ENCODE measurements at places on chromosomes 2 and 18.

DNA sequence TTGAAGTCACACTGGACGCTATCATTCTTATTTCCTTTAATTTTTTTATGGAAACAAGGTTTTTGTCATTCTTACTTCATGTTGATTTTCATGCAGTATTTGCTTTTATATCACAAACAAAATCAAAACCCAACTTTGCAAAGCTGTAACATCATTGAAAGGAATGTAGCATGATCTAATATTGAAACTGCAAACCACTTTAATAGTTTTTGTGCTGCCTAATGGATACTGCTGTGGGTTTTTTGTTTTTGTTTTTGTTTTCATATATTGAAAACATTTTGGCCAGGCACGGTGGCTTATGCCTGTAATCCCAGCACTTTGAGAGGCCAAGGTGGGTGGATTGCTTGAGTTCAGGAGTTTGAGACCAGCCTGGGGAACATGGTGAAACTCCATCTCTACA, 81.6 kb downstream of the MAP2 start:
- no peak for DNase-seq

DNA sequence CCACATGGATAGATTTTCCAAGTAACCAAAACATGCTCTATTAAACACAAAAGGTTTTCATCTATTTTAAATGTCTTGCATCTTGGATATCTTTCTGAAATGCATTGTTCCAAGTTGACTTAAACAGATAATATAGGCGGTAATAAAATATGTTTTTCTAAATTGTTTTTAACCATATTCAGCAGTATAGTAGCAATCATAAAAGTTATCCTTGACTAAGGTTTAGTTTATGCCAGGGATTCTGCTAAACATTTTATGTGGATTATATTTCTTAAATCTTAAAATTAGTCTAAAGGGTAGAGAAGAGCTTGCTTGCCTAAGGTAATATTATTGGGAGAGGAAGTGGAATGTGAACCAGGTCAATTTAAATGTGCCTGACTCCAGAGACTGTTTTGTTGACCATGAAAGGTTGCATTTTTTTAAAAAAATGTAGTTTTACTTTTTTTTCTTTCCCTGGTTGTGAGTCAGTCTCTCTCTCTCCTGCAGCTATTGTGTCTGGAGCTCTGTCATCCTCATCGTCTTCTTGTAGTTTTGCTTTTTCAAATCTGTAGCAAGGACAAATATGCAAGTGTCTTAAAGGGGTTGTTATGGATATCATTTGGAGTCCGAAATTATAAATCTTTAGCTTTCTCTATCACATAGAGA, 309.1 kb upstream of the COL3A1 start:
- DNase-seq, result no peak

DNA sequence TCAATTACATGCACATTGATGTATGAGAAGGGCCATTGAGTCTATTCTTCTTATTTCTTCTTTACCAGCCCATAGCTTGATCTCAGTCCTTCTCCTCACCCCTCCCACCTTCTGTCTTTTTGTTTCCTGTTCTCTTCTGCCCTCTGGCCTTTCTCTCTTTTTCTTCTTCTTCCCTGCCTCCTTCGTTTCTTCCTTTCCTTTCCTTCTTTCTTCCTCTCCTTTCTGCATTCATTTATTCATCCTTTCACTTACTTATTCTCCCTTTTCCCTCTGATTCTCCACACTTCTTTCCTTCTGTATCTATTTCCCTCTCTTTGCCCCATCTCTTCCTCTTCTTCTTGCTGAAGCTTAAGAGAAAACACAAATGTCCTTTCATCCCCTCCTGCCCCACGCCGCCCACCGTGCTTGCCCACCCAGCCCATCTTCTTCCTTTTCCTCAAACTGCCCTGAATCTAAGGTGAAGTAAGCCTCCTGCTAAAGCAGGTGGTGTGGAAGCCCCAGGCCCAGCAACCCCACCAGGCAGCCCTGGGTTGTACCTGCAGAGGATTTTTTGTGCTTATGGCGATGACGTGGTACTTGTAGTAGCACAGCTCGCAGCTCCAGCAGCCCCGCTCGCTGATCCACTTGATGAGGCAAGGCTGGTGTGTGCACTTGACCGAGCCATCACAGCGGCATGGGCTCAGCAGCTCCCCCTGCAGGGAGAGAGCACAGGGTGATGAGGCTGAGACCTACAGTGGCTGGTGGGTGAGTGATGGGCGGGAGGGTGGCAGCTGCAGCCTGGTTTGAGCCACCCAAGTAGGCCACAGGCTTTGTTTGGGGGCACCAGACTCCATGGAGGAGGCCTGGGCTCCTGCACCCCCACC, 89.0 kb downstream of the MARCHF4 start:
- no peak for DNase-seq

- DNase-seq, result no peak
Measured at GRCh38 chr2:205539603-205540002, 142.7 kb upstream of the NRP2 start.

GRCh38 chr2:24613154-24613814, 122.2 kb downstream of the NCOA1 start:
- peak; percentile 5 for DNase-seq

DNA sequence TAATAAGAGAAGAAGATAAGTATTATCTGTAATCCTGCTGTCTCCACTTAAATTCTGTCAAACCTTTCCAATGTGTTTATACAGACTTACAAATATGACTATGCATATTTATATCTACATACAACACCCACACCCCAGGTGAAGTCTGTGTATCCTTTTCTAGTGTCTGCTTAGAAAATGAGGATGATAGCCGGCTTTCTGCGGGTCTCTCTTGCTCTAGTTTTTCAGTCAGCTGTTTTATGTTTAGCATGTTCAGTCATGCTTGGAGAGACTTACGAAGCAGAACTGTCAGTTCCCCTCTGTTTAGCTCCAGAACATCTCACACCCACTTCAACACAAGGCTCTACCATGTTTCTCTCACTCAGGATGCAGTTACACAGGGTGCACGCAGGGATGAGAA, 137.3 kb upstream of the NFATC1 start:
- DNase-seq, result no peak

DNA sequence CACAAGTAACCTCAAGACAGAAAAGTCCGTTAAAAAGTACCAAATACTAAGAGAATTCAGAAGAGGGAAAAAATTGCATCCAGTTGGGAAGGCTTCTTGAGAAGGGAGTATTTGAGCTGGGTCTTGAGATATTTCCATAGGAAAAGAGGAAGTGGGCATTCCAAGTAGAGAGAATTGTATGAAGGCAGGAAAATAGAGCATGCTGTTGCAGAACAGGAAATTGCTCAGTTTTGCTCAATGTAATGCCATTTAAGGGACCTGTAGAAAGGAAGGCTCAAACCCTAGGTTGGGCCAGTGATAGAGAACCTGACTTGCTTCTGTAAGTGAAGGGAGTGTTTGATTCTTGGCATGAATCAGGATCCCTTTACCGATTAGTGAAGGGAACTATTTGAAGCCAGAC, 1.0 kb upstream of the ZC3H8 start:
- DNase-seq, result no peak

- no peak for DNase-seq
Measured at GRCh38 chr2:47310801-47311560, 92.0 kb upstream of the MSH2 start.

GRCh38 chr2:98729652-98730051, 1.3 kb downstream of the MGAT4A start:
- no peak for DNase-seq

- DNase-seq, result no peak
Measured at GRCh38 chr2:128394007-128394730, 75.5 kb upstream of the HS6ST1 start.

GRCh38 chr2:12005886-12006681, 259.7 kb downstream of the LPIN1 start:
- DNase-seq, result peak; percentile 52

- DNase-seq, result no peak
Measured at GRCh38 chr2:168567836-168568235, 111.8 kb downstream of the CERS6 start.

DNA sequence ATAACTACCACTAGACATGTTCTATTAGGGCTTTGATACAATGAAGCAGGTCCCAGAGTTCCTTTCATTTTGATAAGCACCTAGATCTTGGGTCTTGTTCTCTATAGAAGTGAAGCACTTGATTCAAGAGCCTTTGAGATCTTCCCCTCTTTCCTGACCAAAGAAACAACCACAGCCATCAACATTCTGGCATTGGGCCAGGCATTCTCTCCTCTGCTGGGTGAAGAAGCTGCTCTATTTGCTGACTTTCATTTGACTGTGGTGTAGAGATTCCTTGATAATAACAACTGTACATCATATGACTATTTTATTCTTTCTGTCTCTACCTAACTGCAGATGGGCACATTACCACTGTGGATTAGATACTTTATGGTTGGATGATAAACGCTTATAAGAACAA, 96.6 kb upstream of the LYPD1 start:
- DNase-seq, result no peak

DNA sequence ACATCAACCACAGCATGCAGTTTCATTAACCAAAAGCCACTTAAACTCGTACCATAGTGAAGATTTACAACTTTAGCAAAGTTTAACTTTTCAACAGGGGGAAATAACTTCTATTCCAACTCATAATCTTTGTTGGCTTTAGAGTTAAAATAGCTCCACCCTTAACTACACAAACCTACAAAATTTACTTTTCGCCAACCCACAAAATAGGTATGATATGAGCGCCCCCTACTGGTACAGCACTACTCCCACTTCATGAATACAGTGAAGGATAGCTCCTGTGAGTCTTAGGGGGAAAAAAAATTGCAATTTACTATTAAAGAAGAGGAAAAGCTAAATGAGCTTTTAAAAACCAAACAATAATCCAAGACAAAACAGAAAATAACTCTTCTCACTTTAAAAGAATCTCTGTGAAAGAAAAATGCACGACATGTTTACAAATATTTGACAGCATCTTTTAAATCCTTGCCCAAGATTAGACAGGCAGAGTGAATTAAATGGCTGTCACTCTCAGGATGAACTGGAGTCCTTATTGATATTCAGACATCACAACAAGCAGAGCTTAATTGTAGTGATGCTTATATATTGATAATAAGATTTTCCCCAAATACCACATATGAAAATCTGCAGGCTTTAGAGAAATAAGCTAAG, 32.2 kb downstream of the TMEFF2 start:
- peak; percentile 52 for DNase-seq

- DNase-seq, result no peak
Measured at GRCh38 chr2:119212139-119212800, 11.4 kb upstream of the STEAP3 start.

DNA sequence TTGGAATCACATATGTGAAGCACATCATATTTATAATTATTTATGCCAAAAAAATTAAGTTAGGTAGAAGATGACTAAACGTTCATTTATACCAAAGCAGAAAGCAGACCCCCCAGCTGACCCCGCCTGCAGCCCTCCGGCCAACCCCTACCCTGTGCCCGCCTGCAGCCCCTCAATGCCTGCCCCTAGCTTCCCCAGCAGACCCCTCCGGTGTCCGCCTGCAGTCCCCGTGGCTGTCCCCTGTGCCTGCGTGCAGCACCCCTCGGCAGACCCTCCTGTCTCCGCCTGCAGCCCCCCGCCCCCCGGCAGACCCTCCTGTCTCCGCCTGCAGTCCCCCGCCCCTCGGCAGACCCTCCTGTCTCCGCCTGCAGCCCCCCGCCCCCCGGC, 136.2 kb downstream of the NFATC1 start:
- no peak for DNase-seq

DNA sequence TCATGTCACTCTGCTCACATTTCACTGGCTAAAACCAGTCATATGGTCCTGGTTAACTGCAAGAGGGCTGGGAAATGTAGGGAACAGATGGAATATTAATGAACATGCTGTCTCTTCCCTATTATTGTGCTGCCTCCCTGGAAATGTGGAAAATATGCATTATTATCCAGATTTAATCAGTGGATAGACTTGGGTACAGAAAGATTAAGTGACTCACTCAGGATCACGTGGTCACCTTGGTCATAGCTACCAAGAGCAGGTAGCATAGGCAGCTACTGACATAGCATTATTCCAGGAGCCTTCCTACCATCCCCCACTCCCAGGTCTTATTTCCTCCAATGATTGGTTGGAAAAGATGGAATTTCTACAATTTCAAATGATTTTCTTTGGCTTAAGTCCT, 141.1 kb downstream of the HRH4 start:
- DNase-seq, result no peak

DNA sequence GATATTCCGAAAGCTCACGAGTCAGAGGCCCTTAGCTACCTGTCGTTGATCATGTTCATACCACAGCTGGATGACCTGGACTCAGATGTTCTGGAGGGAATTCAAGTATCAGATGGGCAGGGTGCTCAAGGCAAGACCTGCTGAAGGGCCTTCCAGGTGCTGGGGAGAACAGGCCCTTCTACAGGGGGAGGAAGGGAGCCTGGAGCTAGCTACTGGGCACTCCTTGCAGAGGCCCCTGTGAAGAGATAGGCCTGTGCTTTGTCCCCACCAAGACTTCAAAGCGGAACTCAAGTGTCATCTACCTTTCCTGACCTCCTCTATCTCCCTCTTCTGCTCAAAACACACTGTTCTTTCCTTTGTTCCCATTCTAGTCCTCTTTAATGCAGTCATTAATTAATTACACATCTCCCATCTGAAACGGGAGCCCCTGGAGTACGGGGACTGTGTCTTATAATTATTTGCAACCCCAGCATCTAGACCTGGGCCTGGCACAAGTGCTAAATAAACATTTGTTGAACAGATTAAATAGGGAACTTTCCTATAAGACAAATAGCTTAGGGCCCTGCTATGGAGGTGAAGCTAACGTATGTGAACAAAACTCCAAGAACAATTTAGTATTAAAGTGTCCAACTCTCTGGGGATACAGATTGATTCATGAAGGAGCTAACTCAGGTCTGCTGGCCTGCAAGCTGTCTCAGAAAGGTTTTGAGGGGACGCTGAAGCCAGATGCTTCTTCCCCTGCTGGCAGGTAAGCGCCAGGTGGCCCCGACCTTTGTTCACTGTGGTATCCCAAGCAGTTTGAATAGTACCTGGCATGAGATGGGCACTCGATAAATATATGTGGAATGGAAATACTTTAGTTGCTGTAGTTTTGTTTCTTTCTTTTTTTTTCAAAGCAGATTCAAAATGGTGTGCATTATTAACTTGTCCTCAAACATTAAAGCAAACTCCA, 22.0 kb downstream of the RHOB start:
- no peak for DNase-seq

DNA sequence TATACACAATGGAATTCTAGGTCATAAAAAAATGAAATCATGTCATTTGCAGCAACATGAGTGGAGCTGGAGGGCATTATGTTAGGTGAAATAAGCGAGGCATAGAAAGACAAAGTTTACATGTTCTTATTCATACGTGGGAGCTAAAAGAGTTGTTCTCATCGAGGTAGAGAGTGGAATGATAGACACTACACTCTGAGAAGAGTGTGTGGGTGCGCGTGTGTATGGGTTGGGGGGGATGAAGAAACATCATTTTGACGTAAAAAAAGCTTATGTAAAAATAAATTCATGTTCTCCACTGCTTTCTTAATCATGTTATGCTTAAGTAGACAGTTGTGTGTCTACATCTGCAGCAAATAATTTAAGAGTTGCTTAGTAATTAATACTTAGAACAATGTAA, 123.6 kb downstream of the ZNF804A start:
- DNase-seq, result no peak

GRCh38 chr2:57218206-57218605, 828.4 kb upstream of the VRK2 start:
- no peak for DNase-seq

- DNase-seq, result no peak
Measured at GRCh38 chr2:70143314-70144150, 47.3 kb downstream of the C2orf42 start.

GRCh38 chr2:9578467-9579235, 23.0 kb upstream of the ADAM17 start:
- DNase-seq, result no peak
